ENCODE measurements at places on chromosomes 1 and 21.

GRCh38 chr1:109299558-109300343, 7.1 kb downstream of the MYBPHL start:
- no peak for DNase-seq

GRCh38 chr1:68673771-68674170, 176.9 kb upstream of the DEPDC1 start:
- no peak for DNase-seq

GRCh38 chr1:247681288-247681897, 1.9 kb upstream of the OR13G1 start:
- peak; percentile 8 for DNase-seq

GRCh38 chr21:44914176-44914874, 6.4 kb downstream of the ITGB2 start:
- DNase-seq = no peak

DNA sequence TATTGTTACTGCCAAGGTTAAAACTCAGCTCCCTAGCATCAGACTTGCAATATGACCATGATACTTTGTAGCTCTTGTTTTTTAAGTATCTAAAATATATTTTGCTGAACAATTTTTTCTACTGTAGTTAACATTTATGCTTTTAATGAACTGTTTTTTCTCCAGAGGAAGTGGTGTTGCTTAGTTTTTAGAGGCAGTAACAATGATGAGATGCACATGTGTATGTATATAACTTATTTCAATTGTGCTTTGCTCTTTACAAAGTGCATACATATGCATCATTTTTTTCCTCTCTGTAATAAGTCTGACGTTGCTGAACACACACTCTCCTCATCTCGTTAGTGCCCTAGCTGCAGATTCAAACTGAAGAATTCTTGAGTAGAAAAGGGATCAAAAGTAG, 418.8 kb downstream of the ZP4 start:
- no peak for DNase-seq

GRCh38 chr1:38175121-38175520, 128.5 kb upstream of the POU3F1 start:
- DNase-seq = peak; percentile 6

DNA sequence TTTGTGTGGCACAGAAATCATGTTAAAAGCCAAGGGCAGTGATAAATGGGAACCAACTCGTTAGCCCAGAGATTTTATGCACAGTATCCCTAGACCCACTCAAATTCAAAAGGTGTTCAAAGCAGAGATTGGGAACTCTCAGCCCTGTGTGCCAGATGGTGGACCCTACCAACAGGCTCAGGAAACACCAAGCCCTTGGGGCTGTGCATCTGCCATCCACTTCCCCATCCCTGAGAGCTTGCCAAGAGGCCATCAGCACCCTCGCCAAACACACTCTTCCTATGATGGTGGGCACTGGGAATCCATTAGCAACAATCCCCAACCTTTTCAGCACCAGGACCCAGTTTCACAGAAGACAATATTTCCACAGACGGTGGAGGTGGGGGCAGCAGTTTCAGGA, 194.2 kb upstream of the NFIA start:
- DNase-seq = no peak

DNA sequence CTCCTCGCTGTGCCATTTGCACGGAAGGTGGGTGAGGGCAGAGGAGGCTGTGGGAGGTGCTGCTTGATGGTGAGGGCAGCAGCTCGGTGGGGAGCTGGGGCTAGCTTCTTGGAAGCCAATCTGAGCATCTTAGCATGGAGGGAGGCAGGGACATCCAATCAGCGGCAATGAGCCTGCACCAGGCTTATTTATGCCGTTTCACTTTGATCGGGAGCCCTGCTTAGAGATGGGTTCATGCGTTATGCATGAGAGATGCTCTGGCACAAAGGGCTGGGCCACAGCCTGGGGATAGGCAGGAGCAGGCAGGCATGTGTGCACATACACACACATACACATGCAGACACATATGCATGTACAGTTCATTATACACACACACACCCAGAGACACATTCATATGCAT, 220.2 kb downstream of the GRIK3 start:
- DNase-seq = no peak

DNA sequence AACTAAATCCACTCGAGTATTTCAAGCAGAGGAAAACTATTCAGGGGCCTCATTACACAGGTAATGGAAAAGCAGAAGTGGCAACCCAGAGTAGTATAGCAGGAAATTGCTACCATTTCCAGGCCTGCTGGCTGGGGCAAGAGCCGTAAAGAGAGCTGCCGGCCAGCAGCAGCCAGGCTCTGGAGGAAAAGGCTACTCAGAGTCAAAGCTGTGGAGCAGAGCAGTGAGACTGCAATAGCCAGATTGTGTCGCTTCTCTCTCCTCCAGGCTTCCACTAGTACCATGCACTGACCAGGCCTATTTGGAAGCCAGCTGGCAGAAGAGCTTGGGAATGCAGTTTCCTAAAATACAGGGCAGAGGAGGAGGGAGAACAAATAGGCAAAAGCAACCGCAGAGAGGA, 155.5 kb downstream of the OMA1 start:
- peak; percentile 3 for DNase-seq

DNA sequence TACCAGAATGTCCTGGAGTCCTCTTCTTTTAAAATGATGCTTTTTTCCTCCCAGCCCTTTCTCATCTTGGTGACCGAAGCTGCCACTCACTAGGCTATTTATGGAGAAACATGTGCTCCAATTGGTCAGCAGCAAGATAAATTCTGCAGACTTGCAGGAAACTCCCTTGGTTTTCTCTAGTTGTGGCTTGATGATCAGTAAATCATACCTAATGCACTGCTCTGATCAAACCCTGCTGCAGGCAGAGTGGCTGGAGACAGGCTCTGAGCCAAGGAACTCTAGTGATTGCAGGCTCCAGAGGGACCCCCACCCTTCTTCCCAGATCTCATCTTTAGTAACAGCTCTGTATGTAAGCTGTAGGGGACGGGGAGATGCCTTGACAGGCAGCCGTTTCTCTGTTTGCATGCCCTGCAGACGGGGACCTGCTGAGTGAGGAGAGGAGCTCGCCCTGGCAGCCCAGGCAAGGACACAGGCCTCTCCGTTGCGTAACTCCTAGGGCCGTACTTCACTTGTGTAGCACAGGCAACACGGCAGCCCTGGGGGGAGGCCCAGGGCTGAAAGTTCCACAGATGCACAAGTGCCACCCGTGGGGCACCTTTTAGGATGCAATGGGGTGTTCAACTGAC, 14.5 kb downstream of the SLC6A17 start:
- DNase-seq = no peak

DNA sequence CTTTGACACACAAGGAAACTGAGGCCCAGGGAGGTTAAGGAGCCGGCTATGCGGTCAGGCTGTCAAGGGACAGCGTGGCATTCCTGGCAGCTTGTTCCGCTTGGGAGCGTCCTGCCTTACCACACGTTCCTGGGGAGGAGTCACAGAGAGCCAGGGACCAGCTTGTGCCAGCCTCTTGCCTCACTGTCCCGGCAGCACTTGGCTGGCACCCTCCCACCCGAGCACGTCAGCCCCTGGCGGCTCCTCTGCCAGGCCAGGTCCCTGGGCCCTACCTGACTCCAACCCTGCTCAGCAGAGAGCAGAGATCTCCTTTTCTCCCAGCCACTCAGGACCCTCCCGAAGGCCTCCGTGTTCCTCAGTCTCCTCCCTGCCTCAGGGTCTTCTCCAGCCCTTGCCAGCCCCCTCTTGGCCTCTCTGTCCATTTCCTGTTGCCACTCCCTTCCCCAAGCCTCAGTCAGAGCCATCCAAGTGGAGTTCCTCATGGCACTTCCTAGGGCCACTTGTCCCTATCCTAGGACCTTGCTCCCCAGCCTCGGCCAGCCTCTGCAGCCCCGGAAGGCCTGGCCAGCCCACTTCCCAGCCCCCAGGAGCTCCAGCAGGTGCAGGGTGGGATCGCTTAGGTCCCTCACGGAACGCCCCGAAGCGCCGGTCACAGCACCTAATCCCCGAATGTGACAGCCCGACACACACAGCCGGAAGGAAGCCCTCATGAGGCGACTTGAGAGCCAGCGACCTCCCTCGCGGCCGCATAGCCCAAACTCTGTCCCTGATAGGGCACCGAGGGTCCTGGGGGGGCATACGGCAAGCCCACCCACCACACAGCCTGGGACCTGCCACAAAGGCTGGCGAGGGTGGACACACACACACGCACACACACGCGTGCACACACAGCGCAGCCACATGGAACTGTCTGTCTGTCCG, 130.3 kb downstream of the CASZ1 start:
- no peak for DNase-seq

DNA sequence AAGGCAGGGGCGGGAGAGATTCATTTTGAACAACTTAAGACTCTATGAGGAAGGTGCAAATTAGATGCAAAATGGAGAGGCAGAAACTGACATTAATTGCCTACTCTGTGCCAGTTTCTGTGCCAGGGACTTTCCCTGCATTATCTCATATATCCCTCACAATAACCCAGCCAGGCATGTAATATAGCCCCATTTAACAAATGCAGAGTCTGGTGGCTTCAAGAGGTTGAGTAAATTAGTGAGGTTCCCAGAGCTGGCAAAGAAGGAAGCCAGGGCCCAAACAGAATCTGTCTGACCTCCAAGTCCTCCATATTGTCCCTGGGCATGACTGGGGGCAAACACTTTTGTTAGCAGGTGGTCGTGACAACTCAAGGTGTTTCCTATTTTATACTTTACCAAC, 199.8 kb downstream of the ASTN1 start:
- no peak for DNase-seq

GRCh38 chr21:34112316-34113033, 39.1 kb downstream of the MRPS6 start:
- DNase-seq = no peak

DNA sequence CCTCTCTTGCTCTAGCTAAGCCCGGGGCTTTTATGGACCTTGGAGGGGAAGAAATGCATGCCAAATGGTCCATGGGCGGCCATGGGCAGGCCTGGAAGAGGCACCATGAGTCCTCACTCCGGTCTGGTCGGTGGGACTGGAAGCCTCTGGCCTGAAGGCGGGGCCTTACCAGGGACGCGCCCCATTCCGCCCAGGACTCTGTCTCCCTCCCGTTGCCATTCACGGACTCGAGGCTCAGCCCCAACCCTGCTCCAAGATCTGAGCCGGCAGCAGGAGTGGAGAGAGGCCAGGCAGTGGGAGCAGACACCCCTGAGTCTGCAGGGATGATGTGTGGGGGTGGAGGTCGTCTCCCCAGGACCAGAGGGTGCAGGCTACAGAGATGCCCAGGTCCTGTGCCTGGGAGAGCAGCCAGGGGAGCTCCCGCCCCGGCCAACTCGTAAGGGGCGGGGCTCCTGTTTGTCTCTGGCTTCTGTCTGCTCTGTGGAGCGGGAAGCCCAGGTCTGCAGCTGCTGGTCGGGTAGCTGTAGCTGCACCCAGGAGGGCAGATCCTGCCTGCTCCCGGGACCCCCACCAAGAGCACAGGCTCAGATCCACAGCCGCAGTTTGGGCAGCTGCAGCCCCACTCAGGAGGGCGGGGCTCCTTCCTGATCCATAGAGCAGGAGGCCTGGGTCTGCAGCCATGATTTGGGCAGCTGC, 8.3 kb upstream of the KANK4 start:
- DNase-seq = no peak

GRCh38 chr1:189726806-189727205, 750.9 kb downstream of the BRINP3 start:
- DNase-seq = no peak

GRCh38 chr21:15495965-15496364, 233.8 kb upstream of the USP25 start:
- DNase-seq = no peak

All from C1 segment of cervical spinal cord (tissue), 14 donors.